ENCODE measurements at places on chromosomes 7 and 10. TPM values are rescaled to one million over a fixed set of nuclear protein-coding genes. Genes with fewer than 3 reads are reported as not detected.

DNA sequence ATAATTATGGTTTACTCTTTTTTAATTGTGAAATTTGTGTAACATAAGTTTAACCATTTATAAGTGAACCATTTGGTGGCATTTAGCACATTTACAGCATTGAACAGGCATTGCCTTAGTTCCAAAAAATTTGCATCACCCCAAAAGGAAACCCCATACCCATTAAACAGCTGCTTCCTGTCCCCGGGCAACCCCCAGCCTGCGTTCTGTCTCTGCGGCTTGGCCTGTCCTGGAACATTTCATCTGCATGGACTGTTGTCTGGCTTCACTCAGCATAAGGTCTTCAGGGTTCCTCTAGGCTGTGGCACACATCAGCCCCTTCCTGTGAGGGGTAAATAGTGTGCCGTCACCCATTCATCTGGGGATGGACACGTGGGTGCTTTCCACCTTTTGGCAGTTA lies 6.9 kb downstream of the RET start:
- DNase-seq: peak; percentile 57

GRCh38 chr10:128550045-128550444 lies 423.8 kb upstream of the MKI67 start:
- no peak for DNase-seq

DNA sequence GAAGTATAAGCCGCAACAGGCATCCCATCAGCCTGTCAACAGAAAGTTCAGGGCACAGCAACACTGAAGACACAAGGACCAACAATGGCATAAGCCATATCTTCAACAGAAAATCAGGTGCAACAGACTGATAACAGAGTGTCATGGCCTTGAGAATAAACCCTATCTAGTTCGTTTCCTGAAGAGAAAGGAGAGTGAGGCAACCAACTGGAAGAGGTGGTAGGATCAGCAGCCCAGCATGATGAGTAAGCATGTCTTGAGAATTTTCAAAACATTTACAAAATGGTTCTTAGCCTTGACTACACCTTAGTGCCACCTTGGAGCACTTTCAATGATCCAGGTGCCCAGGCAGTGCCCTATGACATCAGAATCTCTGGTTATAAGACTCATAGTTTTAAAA lies 290.2 kb upstream of the SEMA3C start:
- DNase-seq: no peak

- no peak for DNase-seq
Measured at GRCh38 chr10:121599947-121600346, 1.7 kb upstream of the FGFR2 start.

DNA sequence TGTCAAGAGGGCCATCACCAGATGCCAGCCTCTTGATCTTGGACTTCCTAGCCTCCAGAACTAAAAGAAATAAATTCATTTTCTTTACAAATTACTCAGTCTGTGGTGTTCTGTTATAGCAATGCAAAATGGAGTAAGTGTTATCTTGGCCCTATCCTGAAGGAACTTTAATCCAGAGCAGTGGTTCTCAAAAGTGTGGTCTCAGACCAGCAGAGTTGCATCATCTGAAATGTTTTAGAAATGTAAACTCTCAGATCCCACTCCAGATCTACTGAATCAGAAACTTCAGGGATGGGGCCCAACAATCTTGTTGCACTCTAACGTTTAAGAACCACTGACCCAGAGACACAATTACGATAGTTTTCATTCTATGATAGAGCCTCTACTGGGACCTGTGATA lies 3.2 kb upstream of the SUPV3L1 start:
- DNase-seq: no peak

GRCh38 chr7:1473864-1474512 lies 14.7 kb upstream of the MICALL2 start:
- DNase-seq: peak; percentile 97

DNA sequence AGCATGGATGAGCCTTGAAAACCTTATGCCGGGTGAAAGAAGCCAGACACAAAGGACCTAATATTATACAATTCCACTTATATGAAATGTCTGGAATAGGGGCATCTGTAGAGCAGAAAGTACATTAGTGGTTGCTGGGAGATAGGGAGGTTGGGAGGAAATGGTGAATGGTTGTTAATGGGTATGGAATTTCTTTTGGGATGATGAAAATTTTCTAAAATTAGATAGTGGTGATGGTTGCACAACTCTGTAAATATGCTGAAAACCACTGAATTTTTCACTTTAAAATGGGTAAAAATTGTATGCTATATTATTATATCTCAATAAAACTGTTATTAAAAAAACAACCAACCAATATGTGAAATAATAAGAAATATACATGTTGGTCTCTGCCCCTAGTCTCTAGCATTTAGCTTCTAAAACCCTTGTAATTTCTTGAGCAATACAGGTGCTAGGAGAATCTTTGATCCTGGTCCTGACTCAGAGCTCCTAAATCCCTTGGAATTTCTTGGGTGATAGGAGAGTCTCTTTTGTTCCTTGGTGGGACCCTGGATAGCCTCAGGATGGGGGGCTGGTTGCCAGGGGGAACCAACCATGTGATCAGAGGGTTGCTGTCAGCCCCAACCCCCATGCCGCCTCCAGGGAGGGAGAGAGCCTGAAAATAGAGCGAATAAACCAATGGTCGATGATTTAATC lies 64.0 kb downstream of the TACR2 start:
- no peak for DNase-seq

- DNase-seq: no peak
Measured at GRCh38 chr10:114615600-114616007, 42.5 kb downstream of the ABLIM1 start.

Gene CEP55
- polyA plus RNA-seq: 11.3 TPM

Gene CUL1
- 45.2 TPM for polyA plus RNA-seq

Gene RPEL1
- 0.08 TPM for polyA plus RNA-seq

Gene CYP3A5
- 0.31 TPM for polyA plus RNA-seq

Gene AGAP5
- 3.8 TPM for polyA plus RNA-seq

Gene ACSM6
- not detected for polyA plus RNA-seq

Gene SFMBT2
- 0.20 TPM for polyA plus RNA-seq

Gene MYH16
- 0.41 TPM for polyA plus RNA-seq

Gene LANCL2
- 25.8 TPM for polyA plus RNA-seq

Gene H2BK1
- polyA plus RNA-seq: not detected

All from SK-N-SH (cell line).